Upper lobe of left lung (tissue), 6 donors: ENCODE measurements at places on chromosomes 5 and 9. TPM values are rescaled to one million over a fixed set of nuclear protein-coding genes. Genes with fewer than 3 reads are reported as not detected.

DNA sequence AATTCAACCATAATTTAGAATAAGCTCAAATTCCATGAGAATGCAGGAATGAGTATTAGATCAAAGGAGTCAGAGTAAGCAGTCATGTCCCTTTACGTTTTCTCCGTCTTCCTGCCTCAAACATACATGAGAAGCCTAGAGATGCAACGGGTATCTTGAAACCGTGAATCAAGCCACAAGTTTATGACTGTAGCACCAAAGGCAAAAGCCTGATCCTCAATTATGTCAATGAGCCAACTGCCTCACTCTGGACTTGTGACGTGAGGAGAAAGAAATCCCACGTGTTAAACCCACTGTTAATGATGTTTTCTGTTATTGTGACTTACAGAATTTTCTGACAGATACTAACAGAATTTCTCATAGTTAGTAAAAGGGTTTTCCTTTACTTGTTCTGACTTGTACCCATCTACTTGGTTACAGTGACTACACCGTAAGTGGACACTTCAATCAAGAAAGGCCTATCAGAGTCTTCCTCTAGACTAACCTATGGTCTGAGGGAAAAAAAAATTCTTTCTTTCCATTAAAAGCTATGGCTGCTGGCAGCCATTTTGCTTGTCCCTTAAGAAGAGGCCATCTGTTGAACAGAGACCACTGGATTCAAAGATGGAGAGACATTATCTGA lies 35.3 kb upstream of the HK3 start:
- DNase-seq = no peak

DNA sequence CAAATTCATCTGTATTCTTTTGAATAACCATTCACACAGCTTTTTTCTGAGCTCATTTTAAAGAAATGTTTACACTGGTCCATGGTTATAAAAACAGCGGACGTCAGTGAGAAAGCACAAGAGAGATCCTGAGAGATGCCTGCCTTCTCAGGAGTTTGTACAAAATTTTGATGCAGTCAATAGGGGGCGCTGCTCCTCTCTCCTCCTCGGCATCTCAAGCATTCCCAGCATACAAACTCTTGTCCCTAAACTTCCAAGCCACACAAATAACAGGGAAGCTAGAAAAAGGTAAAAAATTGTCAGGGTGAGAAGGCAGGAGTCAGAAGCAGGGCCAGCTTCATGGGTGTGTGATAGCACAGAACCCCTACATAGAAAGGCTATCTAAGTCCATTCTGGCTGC lies 11.2 kb upstream of the CCDC152 start:
- DNase-seq = no peak

GRCh38 chr5:109748546-109748945 lies 58.8 kb downstream of the MAN2A1 start:
- DNase-seq = no peak

The SYNPO gene
- 108 TPM for total RNA-seq

DNA sequence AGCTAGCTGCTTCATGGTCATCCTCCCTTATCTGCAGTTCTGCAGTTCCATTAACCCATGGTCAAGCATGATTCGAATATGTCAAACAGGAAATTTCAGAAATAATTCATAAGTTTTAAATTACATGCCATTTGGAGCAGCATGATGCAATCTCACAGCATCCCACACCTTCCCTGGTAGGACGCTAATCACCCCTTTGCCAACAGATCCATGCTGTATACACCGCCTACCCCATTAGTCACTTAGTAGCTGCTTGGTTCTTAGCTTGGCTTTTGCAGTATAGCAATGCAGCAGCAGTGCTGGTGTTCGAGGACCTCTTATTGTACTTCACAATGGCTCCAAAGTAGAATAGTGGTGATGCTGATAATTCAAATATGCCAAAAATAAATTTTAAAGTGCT lies 739.7 kb upstream of the CDH9 start:
- no peak for DNase-seq

The ACTBL2 gene
- not detected for total RNA-seq

The GABRB2 gene
- 0.39 TPM for total RNA-seq

DNA sequence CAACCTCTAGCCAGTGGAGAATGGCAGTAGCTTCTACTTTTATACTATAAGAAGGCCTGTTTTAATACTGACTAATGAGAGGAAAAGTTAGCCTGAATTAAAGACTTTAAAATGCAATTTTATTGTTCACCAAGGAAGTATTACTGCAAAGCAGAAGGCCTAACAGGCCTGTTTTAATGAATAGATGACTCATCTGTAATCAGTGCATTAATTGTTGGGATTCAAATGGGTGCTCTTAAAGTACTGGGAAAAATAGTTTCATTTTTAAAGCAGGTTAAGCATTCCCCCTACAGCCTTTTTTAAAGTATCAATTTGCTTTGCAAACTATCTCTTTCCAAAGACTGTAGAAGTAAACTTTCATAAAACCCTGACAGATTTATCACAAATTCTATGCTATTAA lies 147.7 kb downstream of the SIL1 start:
- DNase-seq = no peak

DNA sequence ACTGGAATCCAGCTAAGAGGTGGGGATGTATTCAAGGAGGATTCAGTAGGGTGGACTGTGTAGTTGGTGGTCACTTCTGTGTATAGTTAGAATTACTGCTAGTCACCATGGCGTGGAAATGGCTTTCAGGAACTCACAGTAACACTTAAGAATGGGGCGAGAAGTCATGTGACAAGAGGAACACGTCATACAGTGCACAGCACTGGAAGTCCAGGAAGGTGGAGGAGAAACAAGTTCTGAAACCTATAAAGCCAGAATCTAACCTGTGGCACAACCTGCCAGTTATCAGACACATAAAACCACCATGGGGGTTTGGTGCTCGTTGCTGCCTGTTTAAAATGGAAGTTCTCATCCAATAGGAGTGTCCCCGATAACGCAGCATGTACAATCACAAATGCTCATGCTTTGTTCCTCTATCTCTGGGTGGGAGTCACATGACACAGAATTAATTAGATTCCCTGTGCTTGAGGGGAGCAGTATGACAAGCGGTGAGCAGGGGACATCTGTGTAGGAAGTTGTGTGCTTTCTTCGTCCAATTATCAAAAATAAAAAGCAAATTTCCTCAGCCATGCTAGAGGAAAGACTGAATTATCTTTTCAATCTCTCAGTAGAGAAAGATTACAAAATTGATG lies 193.0 kb downstream of the SPOCK1 start:
- peak; percentile 37 for DNase-seq

DNA sequence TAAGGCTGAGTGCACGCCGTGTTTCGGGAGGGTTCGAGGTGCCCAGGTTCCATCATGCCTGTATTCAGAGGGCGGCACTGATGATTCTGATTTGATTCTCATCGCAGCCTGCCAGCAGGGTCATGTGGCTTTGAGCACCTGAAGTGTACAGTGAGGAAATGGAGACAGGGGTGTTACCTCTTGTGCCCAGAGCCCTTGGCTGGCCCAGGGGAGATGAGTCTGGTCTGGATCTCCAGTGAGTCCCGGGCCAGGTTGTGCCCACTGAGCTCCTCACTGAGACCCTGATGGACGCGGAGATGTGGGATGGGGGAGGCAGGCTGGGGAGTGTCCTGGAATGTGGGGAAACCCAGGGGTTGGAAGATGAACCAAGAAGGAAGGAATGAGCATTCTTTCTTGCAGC lies 54.7 kb downstream of the GADD45G start:
- no peak for DNase-seq

- no peak for DNase-seq
Measured at GRCh38 chr5:73482383-73483136, 15.7 kb upstream of the BTF3 start.

The HACD4 gene
- total RNA-seq = 7.5 TPM

- no peak for DNase-seq
Measured at GRCh38 chr5:9473624-9474023, 72.3 kb downstream of the SEMA5A start.

DNA sequence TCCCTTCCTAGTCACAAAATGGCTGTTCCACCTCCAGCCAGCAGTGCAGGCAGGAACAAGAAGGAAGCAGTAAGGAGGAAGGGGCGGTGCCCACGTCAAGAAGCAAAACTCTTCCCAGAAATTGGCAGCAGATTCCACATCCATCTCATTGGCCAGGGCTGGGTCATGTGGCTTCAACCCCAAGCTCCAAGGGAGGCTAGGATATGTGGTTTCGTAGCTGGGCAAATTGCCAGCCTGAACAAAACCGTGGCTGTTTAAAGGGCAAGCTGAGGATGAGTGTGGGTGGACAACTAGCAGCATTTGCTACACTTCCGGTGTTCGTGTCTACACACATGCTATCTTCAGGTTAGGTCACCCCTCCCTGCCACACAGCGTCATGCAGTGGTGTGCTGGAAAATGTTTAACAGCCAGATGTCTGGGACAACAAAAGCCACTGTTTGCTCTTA lies 92.1 kb upstream of the MAP1B start:
- no peak for DNase-seq

GRCh38 chr9:13382595-13382994 lies 103.1 kb upstream of the MPDZ start:
- no peak for DNase-seq

The SLCO4C1 gene
- 47.3 TPM for total RNA-seq

- DNase-seq = no peak
Measured at GRCh38 chr9:129552064-129552463, 68.8 kb downstream of the C9orf50 start.

DNA sequence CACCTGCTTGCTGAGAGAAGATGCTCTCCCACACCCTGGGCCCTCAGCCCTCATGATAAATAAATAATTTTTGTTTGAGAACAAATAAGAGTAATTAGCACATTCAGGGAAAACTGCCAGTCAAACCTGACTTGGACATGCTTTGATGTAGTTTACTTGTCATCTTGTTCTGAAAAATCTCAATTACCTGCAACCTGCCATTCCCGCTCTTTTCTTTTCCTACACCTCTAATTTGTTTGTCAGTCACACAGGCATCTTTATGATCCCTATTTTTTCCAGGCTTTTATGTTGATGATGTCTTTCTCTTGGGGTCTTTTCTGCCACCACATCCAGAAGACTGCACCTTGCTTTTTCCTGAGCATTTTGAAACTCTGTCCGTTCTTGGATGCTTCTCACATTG lies 28.6 kb upstream of the TGFBI start:
- DNase-seq = no peak

DNA sequence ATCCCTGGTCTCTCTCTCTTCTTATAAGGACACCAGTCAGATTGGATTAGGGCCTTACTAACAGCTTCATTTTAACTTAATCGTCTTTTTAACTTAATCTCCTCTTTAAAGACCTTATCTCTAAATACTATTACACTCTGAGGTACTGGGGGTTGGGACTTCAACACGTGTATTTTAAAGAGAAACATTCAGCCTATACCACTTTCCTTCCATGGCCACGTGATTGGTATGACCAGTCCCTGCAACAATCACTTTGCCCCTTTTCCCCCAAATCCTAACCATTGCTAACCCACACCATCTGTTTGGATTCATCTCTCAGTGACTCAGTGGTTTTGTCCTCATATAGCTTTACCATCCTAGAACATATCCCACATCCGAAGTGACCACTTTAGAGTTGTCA lies 3.8 kb upstream of the MAN2A1 start:
- no peak for DNase-seq

DNA sequence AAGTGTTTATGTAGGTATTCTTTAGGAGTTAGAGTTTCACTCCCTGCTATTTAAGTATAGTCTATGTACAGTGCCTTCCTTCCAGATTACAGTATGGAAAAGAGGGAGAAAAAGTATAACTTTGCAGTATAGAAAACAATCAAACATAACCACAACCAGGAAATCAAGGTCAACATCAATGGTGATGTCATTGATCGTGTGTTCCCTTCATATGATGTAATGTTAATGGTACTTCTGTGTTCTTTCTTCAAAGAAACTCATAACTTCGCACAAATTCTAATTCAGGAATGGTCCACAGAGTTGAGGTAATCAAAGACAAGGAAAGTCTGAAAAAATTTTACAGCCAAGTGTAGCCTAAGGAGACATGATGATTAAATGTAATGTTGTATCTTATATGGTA lies 961.1 kb upstream of the EDIL3 start:
- DNase-seq = no peak

DNA sequence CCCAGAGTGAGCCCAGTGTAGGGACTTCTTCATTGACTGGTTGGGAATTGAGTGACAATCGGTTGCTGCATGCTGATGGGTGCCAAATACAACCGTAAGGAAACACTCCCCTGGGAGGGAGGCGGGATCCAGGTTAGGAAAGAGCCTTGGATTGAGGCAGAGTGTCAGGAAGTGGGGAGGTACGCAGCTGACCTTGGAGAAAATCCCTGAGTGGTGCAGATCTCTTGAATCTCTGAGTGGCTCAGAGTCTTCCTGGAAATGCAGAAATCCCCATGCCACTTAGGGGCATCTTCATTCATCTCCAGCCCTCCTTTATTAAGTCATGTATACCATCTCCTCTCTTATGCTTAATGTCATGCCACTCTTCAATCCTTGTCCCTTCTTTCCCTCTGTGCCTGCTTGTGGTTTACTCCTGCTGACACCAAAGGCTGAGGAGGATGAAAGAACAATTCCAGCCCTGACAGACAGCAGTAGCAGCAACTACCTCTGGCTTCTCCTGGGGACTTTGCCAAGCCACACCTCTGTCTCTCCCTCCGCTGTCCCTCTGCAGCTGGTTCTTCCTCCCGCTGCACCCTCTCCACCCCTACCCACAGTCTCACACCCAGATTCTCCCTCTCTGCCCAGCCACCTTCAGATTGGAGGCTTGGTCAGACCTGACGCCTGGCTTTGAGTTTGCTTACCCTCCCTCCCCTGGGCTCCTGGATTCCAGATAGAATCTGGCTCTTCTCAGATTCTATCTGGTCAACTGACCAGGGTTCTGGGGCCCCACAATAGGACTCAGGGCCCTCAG lies 14.1 kb upstream of the LCP2 start:
- DNase-seq = peak; percentile 20

The N4BP3 gene
- 3.5 TPM for total RNA-seq

The TAF11L5 gene
- not detected for total RNA-seq

DNA sequence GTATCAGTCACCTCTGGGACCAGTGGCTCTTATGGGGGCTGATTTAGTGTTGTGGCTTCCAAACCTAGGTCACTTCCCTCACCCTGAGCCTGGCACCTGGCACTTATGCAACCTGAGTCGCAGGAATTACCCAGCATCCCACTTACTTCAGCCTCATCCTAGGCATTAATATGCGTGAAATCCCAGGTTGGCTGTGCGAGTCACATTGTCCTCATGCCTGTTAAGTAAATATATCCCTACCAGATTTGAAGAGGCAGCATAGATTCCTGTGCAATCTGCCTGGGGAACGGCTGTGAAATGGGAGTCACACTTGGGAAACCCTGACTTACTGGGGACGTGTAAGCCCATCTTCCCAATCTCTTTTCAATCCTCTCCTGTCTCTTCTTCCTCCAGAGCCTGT lies 42.7 kb upstream of the AKNA start:
- no peak for DNase-seq

The CFAP90 gene
- 8.4 TPM for total RNA-seq

DNA sequence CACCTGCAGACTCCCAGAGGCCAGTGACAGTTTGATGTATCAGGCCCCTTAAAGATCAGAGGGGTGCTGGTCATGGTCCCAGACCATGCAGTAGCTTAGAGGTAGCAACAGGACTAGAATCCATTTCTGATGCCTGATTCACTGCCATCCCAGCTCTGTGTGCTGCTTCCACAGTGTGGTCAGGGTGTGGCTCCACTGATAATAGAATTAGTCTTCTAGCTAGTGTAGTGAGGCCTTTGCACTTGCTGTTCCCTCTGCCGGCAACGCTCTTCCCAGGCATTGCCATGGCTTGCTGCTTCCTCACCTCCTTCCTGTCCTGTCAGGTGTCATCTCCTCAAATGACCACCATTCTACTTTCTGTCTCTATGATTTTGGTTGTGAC lies 15.8 kb downstream of the PPARGC1B start:
- DNase-seq = no peak
